CD4-positive, alpha-beta T cell treated with Interleukin-2 at 100 ng/mL for 4 hours (primary cell): ENCODE measurements at places on chromosomes 2 and 18.
A peak's percentile ranks its signal among the peaks of the same experiment; 100 is the strongest.

- DNase-seq = peak; percentile 31
Observed at GRCh38 chr2:106098081-106098480, 96.0 kb downstream of the UXS1 start.

DNA sequence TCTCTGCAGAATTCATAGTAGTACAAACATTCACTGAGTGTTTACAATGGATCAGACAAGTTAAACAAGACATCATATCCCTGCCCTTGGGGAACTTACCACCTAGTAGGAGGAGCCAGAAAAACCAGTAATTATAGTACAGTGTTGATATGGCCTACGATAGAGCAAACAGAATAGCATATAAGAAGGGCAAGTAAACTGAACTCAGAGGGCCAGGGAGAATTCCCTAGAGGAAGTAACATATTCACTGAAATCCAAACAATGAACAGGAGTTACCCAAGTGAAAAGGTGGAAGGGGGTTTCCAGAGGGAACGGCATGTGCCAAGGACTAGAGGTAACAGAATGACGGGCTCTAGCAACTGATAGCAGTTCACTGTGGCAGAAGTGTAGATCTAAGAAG lies 34.1 kb downstream of the NHEJ1 start:
- no peak for DNase-seq

DNA sequence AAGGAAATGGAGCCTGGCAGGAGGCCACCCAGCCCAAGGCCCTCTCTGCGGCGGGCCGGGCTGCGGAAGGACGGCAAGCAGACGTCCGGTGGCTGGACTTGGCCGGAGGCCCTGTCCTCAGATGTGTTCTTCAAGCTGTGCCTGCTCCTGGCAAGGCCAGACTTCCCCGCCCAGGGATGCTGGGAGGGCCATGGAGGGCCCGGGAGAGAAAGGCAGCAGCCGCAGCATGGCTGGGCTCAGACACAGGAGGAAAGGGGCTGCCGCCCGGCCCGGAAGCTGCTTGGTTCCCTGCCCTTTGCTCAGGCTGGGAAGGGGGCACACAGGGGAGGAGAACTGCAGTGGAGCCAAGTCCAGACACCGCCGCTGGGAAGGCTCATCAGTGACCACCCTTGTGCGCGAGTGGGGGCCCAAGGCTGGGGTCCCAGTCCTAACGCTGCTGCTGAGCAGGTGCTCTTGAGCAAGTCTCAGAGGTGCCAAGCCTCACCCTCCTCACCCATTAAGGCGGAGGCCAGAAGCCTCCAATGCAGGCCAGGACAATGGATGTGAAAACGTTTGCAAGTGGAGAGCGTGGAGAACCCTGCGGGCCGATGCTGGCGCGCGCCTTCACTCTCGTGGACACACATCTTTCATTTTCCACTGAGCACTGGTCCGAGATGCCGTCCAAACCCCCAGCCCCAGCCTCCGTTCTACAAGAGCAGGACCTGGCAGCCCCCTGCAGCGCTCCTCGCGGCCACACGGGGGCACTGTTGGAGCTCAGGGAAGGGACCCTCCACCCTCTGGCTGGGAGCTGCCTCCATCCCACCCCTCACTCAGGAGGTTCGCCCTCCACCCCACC lies 7.9 kb downstream of the CROCC2 start:
- DNase-seq = peak; percentile 39

- no peak for DNase-seq
Observed at GRCh38 chr2:210523650-210524289, 32.6 kb upstream of the CPS1 start.

GRCh38 chr2:95329891-95330793 lies 33.0 kb downstream of the KCNIP3 start:
- DNase-seq = no peak

DNA sequence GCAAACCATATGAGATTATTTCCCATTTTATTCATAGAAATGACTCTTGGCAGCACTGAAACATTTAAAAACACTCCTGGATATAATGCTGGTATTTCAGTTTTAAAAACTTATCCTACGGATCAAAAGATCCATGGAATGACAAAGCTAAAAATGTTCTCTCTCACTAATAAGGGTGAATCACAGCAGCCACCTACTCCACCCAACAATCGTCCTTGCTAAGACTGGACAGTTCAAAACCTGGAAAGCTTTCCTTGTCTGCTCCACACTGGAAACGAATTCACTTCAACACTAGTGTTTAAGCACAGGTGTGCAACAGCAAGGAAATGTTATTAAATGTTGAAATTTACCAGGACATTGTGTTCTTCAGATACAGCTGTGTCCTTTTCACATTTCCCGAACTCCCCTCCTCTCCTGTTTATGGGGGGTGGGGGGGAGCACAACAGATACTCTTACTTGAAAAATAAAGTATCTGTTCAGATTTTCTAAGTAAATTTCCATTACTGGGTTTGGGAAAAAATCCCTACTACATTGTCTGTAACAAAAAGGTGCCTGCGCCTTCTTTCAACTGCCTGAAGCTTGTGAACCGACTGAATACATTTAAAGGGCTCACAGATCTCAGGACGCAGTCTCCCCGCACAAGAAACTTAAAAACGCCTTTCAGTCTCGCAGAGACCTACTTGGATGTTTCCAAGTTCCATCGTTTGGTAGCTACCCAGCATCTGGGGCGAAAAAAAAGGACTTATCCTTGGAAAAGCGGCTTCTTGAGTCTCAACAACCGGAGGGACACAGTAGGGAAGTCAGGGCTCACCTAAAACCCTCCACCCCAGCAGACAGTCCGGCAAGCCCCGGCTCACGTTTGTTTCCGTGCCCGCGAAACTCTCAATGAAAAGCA lies 1.3 kb downstream of the YWHAQ start:
- peak; percentile 37 for DNase-seq

DNA sequence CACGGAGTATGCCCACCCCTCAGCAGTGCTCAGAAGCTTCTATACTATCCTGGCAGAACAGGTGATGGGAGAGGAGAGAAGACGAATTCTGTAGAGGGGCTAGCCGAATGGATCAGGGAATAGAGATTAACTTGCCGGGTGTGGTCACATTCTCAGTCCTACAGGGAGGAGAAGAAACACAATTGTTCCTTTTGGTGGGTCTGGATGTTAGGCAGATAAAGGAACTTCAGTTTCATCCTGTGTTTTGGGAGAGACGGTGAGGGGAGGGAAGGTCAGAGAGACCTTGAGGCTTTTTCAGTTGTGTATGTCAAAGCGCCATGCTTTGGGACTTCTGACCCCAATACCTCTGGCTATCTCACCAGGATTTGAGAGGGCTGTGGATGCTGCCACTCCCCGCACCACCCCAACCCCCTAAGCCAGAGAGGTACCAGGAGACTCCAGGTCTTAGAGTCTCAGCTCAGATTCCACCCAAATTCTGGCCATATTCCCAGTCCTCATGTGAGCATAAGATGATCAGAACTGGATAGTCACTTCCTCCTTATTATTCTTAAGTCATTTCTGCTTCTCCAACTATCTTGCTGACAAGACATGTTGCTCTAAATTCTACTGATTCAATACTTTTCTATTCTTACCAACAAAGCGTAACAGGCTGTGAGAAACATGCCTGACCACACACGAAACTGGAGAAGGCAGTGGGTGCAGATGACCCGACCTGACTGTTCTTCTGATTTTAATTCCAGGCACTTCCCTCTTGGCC lies 2.3 kb upstream of the TMEM37 start:
- DNase-seq = no peak

- no peak for DNase-seq
Observed at GRCh38 chr2:20491739-20492531, 45.1 kb downstream of the RHOB start.

GRCh38 chr2:207126724-207127308 lies 38.9 kb downstream of the KLF7 start:
- no peak for DNase-seq

DNA sequence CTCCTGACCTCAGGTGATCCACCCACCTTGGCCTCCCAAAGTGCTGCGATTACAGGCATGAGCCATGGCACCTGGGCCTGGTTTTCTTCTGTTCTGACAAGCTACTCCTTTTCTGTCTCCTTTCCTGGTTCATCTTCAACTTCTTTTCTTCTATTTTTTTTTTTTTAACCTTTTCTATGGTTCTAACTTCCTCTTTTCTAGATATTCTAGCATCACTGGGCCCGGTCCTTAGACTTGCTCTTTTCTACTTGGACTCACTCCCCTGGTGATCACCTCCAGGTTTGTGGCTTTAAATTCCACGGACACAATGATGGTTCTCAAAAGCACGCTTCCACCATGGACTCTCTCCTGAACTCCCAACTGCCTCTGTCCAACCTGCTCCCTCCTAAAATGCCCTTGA lies 2.0 kb downstream of the EIF2AK2 start:
- no peak for DNase-seq

GRCh38 chr2:62504657-62505056 lies 1.3 kb downstream of the TMEM17 start:
- DNase-seq = no peak

- no peak for DNase-seq
Observed at GRCh38 chr18:58005011-58005410, 39.0 kb upstream of the NEDD4L start.

DNA sequence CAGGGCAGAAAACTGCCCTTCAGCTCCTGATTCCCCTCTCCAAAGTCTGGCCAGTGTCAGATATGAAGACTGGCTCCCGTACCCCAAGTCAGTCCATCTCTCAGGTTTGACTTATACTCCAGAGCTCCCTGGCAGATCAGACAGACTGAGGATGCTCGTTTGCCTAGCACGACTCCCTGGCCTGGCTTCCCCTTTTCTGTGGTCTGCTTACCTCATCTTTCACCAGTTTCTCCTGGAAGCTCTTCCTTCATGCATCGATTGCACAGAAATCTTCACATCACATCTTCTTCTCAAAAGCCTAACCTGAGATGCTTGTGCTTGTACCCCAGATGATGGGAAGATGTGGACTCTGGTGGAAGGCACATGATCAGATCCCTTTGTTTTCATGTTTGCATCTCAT lies 387.9 kb upstream of the POU3F3 start:
- DNase-seq = no peak

- DNase-seq = no peak
Observed at GRCh38 chr2:197838579-197838978, 34.2 kb downstream of the PLCL1 start.

DNA sequence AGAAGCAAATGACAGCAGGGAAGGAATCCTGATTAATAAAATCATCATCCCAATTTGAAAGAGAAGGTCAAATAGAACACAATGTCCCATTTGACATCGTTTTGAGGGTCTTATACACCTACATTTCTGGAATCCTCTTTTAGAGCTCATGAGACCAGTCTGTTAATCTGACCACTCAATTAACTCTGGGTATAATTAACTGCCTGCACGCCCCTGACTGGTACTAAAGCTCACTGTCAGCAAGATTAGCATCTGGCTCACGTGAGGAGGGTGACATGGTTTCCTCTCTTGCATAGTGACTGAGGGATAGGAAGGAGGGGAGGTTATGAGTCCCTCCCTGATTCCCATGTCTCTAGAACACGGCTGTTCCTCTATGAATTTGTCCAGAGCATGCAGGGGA lies 124.3 kb downstream of the ICOS start:
- DNase-seq = no peak

- no peak for DNase-seq
Observed at GRCh38 chr18:80231616-80232015, 15.7 kb downstream of the PARD6G start.

GRCh38 chr2:108634576-108635160 lies 84.6 kb upstream of the RANBP2 start:
- DNase-seq = no peak

DNA sequence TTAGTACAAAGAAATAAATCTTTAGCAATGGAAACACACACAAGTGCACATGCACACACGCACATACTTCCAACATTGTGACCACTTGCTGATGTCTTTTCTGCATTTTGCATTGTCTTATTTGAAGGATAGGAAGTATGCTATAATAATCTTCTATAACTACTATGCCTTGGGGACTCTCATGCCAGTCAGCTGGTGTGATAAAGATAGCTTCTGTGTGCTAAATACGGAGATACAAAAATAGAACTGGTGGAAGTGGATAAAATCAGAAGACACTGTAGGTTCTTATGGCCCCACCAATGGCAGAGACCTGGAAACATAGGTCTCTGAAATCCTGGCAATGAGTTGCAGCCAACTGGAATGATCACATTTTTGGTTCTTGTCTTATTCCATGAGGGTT lies 31.5 kb upstream of the RASGRP3 start:
- DNase-seq = no peak

GRCh38 chr2:71524476-71524875 lies 71.1 kb downstream of the DYSF start:
- DNase-seq = no peak

DNA sequence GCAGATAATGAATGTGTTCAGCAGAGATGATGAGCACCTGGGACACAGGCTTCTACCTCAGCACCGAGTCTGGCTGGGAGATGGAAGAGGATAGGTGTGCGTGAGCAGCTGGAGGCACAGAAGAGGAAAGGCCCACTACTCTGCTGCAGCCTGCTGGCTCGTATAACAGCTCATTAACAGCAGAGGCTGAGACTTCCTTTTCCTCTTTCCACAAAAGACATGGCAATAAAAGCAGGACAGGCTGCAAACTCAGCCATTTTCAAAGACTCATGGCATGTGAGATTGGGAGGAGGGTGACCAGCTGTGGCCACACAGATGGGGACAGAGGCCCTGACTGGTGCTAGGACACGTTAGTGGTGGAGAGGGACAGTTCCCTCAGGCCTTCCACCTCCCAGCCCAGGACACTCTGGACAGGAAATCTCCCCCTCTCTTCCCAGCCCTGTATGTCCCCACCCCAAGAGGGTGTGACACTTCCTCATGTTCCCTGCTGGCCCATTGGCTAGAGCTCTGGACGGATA lies 60.3 kb downstream of the CACNB4 start:
- no peak for DNase-seq

GRCh38 chr18:63887424-63887823 lies at the start of gene SERPINB2:
Gene SERPINB2, plus strand, starts transcription at chr18:63887705. Its CDS starts 3,740 bp downstream, at chr18:63891445.
- DNase-seq = no peak

GRCh38 chr18:40917056-40917455 lies 1038.0 kb upstream of the PIK3C3 start:
- no peak for DNase-seq

DNA sequence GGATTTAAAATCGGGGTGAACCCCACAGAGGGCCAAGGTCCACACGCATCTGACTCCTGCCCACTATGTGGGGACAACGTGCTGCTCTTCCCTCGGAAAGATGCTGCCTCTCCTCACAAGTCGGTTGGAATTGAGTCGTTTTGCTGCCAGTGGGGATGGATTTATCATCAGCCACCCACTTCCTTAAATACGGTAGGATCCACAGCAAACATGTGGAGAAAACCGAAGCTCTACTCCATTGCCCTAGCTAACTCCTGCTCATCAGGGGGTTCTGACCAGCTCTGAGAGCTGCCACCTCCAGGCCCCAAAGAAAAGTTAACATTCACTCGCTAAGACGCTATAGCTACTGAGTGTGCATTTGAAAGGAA lies 80.9 kb downstream of the CHRNA1 start:
- peak; percentile 42 for DNase-seq

GRCh38 chr2:120441744-120442471 lies 96.0 kb downstream of the INHBB start:
- DNase-seq = no peak

DNA sequence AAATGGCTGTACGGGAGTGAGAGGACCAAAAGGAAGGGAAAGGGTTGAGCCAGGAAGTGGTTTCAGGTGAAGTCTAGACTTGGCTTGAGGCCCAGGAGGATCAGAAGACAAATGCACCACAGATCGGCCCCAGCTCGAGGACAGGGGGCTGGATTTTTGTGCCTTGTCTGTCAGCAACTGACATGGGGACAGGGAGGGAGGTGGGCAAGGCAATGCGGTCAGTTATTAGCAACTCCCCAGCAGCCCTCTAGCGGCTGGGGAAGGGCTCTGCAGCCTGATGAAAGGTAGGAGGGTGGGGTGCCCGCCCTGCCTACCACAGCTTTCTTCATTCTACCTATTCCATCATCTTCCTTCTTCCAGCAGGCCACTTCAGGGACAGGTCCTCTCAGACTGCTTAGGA lies 50.0 kb downstream of the CPO start:
- DNase-seq = no peak
